Stimulated activated CD8-positive, alpha-beta memory T cell treated with anti-CD3 and anti-CD28 coated beads, Interleukin-15, amount 100 ng/mL, for 48 hours (primary cell): ENCODE measurements at places on chromosomes 7 and 10.

DNA sequence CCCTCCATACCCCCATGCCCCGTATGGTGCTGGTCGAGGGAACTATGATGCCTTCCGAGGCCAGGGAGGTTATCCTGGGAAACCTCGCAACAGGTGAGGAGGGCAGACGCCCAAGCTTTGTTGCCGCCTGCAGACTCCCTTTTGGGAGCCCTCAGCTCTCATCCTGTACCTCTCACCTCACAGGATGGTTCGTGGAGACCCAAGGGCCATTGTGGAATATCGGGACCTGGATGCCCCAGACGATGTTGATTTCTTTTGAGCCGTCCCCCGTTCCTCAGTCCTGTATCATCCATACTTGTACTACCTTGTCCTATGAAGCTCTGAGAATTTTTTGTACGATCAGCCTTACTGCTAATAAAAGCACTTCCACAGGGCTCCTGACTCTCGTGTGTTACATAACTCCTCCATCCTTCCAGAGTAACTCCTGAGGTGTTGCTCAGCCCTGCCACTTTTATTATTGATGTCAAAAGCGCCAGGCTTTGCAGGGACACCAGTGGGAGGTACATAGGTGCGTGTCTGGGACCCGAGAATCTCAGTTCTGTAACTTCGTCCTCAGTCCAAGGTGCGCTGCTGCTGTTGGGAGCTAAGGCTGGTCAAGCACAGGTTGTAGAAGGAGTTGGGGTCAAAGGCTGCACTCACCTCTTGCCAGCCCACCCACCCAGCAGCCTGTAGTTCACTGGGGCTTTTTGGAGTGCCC, 1.1 kb downstream of the UFSP1 start:
- DNase-seq, result no peak

GRCh38 chr10:90847436-90847835, 10.4 kb downstream of the HTR7 start:
- DNase-seq, result no peak

DNA sequence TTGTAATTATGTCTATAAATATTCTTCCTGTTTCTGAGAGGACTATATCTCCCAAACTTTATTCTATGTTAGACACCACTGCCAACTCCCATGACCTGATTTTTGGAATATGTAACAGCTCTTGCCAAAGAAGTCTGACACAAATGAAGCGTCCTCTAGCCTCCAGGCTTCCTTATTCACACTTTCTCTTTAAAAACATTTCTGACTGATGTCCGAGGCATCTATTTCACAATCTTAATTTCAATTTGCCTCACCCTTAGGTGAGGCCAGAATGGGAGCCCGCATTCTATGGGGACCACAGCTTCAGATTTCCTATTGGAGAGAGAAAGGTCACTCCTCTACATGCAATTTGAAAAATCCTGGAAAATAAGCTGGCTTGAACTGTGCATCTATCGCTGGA, 873.2 kb downstream of the GATA3 start:
- no peak for DNase-seq

DNA sequence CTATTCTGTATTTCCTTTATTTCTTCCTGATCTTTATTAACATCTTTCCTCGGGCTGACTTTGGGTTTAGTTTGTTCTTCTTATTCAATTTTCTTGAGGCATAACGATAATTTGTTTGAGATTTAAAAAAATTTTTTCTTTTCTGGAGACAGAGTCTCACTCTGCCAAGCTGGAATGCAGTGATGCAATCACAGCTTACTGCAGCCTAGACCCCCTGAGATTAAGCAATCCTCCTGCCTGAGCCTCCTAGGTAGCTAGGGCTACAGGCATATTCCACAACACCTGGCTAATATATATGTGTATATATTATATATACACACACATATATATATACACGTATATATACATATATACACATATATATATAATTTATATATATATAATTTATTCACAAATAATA, 540.2 kb downstream of the NXPH1 start:
- DNase-seq, result no peak

DNA sequence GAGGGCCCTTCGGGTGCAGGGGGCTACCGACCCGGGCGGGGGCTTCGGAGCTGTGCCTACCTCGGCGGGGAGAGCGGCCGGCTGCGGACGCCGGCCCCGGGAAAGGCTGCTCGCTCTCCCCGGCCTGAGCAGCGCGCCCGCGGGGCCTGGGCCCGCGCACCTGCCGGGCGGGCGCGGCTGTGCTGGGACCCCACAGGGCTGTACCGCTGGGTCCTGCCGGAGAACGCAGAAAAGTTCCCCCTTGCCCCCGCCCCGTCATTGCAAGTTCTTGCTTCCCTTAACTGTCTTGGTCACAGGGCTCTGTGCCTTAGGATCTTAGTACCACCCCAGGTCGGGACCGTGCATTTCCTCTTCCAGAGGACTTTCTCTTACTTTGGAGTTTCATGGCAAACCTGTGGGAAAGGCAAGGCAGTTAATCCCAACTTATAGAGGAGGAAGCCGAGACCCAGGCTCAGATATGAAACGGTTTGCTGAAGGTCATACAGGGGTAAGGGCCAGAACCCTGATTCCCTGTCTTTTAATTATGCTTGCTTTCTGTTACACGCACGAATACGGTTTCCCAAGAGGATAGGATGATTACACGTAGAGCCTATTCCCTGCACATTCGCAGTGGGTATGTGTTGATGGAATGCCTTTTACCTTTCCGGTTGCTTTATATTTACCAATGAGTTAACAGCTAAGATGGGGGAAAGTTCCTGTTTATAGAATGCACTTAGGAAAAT, 652 bp downstream of the PCGF5 start:
- DNase-seq, result no peak

DNA sequence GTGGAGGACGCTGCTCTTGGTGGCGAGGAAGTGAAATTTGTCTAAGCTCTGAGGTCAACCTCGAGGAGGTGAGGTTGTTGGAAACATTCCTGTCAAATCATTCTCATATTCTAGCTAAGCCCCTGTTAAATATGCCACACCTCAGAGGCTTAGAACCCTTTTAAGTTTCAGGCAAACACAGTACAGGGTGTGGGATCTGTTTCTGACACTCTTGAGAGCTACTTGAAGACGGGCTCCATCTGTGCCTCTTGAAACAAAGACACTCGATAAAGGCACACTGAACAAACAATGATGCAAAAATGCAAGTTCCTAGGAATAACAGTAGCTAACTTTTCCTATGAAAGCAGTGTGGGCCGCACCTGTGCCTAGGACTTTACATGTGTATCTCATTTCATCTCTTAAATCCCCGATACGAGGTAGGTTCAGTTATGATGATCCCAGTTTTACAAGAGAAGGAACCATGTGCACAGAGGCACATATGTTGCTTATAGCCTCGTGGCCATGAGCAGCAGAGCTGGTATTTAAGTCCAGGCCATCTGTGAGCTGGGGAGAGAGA, 299.2 kb downstream of the CCDC3 start:
- no peak for DNase-seq

DNA sequence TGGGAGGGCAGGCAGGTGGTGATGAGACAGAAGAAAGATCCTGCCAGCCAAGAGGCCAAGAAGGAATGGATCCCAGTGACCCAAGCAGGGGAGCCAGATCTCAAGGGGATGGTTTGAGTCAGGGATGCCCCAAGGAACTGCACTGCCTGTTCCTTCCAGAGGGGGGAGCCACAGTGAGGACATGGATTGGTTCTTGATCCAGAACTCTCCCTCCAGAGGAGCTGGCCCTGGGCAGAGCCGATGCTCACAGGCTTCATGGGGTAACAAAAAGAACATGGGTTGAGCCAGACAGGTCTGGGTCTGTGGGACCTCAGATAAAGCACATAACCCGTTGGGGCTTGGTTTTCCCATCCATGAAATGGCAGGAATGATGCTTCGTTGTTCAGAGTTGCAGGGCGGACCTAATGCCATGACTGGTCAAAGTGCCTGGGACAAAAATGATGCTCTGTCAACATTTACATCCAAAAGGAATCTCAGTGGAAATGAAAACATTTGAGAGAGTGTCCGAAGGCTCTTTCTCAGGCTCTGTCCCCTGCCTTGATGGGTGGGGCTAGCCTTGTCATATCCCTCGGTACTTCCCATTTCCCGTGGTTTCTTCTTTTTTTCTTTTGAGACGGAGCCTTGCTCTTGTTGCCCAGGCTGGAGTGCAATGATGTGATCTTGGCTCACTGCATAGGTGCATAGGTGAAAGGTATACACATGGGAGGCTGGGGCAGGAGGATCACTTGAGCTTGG, 4.7 kb upstream of the DENND2A start:
- DNase-seq, result no peak

DNA sequence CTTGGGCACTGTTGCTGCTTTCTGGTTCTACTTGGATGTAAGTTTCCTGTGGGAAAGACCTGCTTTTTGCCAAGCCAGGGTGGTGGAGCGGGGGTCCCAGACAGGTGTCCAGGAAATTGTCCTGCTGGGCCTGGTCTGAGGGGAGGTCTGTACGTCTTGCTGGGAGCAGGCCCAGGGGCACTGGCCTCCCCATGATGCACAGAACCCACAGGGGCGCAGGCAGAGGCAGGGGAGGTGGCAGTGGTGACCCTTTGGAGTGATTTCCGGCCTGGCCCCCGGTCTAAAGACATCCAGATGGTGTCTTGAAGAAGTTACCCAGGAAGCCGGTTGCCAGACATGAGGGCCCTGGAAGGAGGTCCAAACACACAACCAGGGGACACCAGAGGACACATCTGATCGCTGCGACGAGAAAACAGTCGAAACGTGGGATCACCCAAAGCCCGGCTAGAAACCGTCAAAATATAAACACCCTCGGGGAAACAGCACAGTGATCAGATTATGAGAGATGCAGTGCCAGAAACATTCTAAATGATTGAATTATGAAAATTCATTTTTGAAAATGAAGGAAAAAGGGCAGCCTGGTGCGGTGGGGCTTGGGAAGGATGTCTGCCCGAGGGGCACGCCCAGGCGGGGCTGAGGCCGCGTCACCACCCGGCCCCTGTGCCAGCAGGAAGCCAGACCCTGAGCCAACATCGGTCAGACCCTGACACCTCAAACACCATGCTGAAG, 59.6 kb downstream of the TMEM270 start:
- DNase-seq, result no peak

DNA sequence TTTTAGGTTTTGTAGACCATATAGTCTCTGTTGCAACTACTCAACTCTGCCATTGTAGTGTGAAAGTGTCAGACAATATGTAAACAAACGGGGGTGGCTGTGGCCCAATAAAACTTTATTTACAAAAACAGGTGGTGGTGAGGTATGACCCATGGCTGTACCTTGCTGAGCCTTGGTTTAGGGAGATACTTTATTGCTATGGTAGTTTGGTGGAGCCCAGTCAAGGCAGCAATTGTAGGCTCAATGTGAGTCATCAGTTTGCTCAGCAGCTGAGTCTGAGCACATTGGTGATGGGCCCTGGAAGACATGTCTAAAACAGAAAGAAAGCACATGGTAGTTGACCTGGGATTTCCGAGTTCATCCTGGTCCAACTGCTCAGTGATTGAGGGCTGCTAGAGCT, 242.5 kb downstream of the REEP3 start:
- DNase-seq, result no peak

GRCh38 chr7:159125104-159125954, 19.3 kb downstream of the VIPR2 start:
- no peak for DNase-seq

DNA sequence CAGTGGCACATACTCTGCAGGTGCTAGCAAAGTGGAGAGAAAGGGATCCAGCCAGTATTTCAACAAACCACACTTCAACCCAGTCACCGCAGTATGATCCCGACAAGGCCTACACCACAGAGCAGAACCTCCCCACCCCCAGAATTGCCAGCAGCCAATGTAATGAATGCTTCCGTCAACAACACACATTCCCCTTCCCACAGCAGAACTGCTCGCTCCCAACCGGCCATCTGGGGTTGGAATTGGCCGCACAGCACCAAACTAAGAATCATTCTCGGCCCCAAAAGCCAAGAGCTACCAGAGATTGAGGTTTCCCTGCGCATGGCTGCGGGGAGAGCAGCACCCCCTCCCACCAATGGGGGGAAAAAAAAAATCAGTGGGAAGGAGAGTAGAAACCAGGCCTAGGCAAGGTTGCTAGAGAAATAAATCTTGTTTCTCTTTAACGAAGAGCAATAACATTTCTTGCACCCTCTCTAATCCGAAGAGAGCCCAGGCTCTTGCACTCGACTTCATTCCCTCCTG, 1.1 kb downstream of the WASL start:
- DNase-seq, result peak; percentile 15

DNA sequence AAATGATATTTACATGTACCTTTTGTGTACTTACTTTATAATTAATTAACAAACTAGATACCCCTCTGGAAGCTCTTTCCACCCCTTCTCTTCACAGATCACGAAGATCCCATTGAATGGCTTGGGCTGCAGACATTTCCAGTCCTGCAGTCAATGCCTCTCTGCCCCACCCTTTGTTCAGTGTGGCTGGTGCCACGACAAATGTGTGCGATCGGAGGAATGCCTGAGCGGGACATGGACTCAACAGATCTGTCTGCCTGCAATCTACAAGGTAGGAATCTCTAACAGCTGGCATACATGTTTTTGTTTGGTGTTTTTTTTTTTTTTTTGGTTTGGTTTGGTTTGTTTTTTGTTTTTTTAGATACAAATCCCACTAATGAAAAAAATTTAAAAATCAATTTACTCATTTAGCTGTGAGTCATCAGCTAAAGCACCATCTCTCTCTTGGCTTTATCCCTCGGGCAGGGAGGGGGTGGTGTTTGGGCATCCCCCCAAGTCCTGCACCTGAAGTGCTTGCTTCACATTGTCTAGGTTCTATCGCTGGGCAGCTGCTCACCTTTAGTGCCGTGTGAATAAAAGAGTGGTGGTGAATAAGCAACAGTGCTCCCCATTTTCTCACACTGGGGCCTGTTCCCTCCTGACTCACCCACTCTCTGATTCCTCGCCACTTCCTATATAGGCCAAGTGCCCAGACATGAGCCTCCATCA, 68.9 kb downstream of the MET start:
- no peak for DNase-seq

GRCh38 chr7:1274121-1274875, 41.6 kb downstream of the UNCX start:
- DNase-seq, result no peak

DNA sequence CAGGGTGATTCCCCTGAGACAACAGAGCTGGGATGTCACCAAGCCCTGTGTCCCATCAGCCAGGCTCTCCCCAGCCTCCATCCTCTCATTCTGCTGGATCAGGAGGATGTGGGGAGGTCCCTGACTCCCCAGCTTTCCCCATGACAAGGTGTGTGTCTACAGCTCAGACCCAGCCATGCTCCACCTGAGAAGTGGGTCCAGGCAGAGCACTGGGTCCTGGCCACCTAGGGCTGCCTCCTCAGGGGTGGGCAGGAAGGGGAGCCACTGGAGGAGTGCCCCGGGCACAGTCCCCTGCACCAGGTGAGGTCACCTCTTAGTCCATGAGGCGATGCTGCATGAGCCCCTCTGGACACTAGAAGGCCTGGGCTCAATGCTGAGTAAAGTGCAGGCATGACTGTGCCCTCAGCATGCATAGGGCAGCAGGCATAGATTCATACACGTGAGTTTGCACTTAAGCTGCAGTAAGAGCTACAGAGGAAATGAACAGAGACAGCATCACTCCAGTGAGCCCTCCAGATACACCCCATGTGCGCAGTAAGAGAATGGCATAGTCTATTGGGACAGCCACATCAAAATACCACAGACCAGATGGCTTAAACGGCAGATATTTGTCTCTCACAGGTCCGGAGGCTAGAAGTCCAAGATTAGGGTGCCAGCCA, 48.3 kb downstream of the ALOX5 start:
- no peak for DNase-seq
